ENCODE measurements at places on chromosomes 1 and 21.
A peak's percentile ranks its signal among the peaks of the same experiment; 100 is the strongest.

GRCh38 chr1:201826830-201827229 lies 2.1 kb upstream of the IPO9 start:
- no peak for DNase-seq

- DNase-seq: no peak
Observed at GRCh38 chr1:48396208-48396607, 75.8 kb downstream of the SPATA6 start.

- DNase-seq: no peak
Observed at GRCh38 chr1:178646821-178647220, 78.2 kb upstream of the RALGPS2 start.

DNA sequence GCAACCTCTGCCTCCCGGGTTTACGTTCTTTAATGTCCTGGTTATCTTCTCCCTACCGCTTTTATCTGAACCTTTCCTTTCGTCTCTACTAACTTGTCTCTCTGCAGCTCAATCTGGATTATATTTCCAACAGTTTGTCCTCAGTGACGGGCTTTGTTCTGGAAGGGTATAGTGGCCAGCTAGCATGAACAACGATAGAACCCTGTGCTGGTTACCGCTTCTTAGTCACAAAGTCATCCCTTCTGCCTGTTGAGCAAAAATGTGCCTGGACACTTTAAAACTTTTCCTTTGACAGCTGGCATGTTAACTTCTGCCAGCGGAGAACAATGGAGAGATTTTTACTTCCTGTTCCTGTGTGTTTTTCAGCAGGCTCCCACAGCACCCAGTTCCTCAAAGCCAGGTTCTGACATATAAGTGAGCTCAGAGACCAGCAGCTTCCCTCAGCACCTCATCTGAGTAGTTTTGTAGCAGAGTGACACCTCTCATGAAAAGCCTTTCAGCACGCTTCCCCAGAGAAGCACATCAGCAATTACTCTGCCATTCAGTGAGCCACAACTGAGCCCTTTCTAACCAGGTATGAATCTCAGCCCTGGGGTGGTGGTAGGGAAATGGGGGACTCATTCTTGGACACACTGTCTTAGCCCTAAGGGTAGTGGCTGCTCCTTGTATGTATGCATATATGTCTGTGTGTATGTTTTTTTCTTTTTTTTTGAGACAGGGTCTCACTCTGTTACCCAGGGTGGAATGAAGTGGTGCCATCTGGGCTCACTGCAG lies 23.6 kb upstream of the CCDC17 start:
- no peak for DNase-seq

DNA sequence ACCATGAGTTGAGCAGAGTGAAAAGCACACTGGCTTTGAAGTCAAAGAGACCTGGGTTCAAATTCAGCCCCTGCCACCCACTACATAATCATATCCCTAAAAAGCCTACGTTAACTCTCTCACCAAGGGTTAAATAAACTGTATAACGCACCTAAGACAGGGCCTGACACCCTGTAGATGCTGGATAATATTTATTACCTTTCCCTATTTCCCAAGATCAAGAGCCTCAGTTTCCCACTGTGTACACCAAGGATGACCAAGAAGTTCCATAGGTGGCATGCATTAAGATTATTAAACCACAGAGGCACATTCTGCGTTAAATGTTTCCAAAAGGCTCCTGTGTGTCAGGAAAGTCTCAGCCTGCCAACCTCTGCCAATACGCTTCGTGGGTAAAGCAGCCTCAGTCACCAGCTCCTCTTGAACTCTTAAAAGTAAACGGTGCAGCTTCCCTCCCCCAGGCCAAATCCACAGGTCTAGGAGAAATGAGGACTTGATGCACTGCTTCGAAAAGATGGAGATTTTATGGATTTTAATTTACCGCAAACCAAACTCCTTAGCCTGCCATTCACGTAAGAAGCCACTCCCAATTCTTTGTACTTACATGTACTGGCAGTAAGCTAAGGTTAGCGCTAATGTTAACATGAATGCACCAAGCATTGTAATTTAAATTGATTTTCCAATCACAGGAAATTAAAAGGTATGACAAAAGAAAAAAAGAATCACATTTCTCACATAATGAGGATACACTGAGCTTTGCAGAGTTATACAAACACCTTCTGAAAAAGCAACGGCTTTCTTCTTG lies 2.6 kb downstream of the USP24 start:
- DNase-seq: no peak

GRCh38 chr1:149849111-149849946 lies 50.0 kb upstream of the BOLA1 start:
- DNase-seq: no peak

- no peak for DNase-seq
Observed at GRCh38 chr1:157140063-157140588, 1.9 kb upstream of the ETV3 start.

DNA sequence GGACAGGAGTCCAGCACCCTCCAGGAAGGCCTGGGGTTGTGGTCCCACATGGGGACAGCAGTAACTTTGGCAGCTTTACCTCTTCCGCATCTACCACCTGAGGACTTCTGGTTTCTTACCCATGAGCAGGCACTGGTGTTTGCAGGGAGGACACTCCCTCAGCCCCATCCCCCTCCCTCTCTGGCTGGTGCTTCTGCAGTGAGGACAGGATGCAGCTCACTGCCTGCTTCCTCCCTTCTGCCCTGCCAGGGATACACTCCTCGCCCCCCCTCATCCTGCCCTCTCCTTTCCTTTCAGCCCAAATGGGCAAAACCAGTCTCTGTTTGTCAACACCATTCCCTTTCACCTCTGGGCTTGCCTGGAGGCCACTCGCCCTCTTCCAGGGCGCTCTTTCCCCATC lies 62.4 kb downstream of the KIRREL1 start:
- DNase-seq: no peak

- DNase-seq: no peak
Observed at GRCh38 chr1:115771847-115772457, 3.4 kb upstream of the CASQ2 start.

DNA sequence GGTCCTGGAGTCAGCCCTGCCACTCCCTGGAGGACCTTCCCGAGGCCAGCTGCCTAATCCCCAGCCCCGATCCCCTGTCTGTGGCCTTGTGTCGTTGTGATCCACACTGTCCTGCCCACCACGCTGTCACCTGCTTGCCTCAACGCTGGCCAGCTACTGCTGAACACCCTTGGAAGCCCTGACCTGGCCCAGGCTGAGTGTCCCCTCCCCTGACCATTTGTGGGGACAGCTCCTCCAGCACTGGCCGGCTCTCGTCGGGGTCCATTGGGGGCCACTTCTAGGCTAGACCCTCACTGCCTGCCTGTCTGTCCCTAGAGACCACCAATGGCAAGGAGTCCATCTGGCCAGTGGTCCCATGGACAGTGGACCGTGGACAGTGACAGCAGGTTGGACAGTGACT lies 12.0 kb upstream of the UMODL1 start:
- DNase-seq: no peak

- no peak for DNase-seq
Observed at GRCh38 chr21:36048357-36048756, 12.0 kb downstream of the SETD4 start.

DNA sequence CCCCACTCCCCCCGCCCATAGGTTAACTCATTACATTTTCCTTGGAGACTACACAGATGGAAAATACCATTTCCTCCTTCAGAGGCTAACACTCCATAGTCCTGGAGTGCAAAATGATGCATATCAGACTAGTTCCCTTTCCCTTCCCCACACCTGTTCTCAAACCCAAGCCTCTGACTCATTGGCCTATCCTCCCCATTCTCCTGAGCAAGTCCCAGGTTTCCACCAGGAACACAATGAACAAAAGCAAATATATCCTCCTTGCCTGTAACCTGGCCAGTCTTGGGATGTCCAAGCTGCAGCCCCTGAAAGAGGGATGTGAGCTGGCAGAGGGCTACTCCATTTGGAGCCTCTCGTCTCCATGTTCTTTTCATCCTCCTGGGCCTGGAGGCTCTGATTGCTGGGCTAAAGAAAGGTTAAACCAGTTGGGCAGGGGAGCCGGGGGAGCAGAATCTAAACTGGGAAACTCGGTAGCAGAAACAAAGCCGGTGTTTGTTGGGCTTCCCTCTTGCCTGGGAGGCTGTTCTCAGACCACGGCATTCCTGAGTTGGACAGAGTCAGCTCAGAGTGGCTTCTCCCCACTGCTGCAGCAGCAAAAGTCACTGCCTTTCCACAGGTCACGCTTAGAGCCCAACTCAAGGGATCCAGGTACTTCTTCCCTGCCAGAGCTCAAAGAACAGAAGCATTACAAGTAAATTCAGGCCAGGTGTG lies 13.9 kb downstream of the SSR2 start:
- no peak for DNase-seq

DNA sequence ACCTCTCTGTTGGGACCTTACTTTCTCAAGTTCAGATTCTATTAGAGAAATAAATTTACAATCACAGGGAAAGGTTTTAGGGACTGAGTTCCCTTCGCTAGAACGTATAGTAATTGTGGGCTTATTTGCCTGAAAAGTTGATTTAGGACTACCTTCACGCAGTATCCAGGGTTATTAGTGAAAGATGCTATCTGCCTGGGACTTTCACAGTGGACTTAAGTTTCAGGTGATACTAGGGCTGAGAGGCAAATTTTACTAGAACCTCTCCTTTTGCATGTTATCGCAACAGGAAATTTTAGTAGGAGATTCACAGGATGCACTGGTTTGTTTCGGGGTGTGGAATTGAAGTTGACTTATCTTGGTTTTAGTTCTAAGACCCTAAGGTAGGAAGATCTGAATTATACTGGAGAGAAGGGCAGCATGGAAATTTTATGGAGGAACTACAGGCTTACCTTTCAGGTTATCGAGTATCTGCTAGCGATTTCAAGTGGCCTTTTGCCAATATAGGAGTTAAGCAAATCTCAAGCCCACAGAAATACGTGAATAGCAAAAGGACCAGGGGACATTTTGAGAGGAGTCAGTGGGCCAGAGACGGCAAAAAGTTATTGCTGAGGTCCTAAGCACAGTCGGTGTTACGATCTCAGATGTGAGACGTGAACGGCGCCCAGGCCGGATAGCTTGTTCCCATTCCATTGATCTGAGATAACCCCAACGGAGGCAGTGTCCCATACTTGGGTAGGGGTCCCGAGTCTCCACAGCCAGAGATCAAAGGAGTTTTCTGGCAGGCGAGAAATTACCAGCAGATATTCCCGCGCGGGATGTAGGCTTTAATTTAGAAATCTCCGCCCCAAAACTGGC lies 723 bp upstream of the GNAI3 start:
- DNase-seq: no peak

- DNase-seq: no peak
Observed at GRCh38 chr1:230268371-230269170, 157.6 kb downstream of the PGBD5 start.

DNA sequence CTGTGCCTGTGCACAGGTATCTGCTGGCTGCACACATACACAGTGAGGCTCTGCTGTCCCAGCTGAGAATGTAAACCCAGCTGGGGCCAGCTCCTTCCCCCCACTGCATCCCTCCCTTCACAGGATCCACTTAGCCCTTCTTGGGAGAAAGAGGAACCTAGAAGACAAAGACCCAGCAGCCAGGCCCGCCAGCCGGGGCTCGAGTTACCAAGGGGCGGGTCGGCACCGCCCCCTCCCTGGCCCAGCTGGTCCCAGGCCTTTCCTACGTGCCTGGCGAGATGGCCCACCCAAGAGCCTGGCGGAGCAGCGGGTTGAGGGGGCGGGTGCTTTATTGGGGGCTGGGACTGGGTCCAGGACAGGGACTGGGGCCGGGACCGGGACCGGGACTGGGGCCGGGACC lies 2.1 kb downstream of the SH3BGRL3 start:
- DNase-seq: no peak

DNA sequence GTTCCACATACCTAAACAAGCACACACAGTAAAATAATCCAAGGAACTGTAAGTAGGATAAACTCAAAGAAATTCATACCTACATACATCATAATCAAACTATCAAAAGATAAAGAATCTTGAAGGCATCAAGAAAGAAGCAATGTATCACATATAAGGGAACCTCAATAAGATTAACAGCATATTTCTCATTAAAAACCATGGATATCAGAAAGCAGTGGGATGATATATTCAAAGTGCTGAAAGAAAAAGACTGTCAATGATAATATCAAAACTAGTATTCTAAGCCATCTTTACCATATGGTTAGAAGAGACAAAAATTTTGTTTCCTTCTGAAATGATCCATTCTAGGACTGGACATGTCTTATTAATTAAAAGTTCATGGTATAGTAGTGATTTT lies 37.1 kb upstream of the ADAM30 start:
- DNase-seq: no peak

- DNase-seq: peak; percentile 53
Observed at GRCh38 chr1:56578138-56578962, 1.0 kb downstream of the PLPP3 start.

GRCh38 chr1:244080343-244080929 lies 29.4 kb downstream of the ZBTB18 start:
- no peak for DNase-seq

DNA sequence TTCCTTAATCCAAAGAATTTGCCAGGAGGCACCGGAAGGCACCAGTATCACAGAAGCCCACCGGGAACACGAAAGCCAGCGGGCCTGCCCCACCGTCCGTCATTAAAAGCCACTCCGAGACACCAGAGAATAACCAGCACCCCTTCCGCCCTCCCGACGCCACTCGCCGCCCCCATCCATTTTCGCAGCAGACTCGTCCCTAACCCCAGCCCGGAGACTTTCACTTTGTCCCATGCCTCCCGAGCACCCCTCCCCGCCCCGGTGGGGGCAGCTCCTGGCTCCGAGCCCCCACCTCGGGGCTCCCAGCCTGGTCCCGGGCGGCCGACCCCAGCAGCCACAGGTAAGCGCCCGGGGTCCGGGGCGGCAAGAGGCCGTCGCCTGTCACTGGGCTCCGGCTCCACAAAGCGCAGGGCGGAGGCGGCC lies 105.4 kb downstream of the SLC45A1 start:
- no peak for DNase-seq

DNA sequence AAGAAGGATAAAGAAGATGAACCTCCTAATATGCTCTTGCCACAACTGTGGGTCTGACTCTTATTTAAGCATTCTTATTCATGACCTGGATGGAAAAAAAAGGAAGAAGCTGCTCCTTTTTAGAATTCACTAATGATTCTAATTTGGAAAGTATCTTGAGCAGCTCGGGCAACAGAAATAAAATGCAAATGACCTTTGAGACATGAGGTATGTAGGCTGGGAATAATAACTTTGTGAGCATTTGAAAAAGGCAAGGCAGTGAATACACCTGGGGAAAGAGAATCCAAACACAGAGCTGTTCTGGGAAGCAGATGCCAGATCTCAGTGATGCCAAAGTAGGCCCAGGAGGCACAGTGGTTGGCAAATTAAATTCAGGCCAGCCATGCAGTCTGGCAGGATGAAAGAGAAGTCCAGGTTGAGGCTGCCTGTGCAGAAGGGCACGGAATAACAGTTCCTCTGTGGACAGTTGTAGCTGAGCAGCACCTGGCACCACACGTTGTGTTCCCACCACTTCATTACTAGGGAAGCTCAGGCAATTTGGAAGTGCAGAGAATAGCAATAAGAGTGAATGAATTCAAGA lies 320.8 kb upstream of the ST6GALNAC5 start:
- DNase-seq: no peak

GRCh38 chr1:173258479-173259264 lies 51.5 kb upstream of the TNFSF4 start:
- DNase-seq: no peak

DNA sequence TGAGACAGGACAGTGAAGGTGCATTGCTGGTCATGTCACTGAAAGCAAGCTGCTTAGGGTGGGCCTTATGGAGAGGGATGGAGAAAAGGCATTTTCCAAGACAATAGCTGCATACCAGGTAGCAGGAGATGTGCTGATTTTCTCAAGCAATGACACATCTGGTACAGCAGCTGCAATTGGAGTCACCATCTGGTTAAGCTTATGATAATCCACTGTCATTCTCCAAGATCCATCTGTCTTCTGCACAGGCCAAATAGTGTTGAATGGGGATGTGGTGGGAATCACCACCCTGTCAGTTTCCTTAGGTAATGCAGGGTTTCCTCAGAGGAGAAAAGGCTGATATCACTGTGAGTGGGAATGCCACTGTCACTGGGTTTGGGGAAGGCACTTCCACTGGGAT lies 54.6 kb downstream of the ADSS2 start:
- DNase-seq: no peak

Measured in hypothalamus (tissue), 51 donors.